ENCODE measurements at places on chromosomes 7 and 10.

DNA sequence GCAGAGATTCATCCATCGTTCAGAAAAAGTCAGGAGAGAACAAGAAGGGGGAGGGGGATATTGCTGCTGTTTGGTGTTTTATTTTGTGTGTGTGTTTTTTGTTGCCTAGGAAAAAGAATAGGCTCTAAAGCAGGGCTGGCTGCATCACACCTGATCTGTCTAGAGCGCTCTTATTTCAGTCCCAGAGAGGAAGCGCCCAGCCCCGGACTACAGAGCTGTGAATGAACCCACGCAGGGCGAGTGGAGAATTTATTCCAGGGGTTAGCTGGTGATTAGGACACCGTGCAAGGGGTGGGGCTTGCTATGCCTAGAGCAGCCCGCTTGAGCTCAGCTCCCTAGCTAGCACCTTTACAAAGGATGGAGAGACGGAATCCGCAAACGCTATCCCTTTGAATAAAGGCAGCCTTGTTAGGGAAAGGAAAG is 621 bp upstream of the FAM13C start:
- DNase-seq = no peak

DNA sequence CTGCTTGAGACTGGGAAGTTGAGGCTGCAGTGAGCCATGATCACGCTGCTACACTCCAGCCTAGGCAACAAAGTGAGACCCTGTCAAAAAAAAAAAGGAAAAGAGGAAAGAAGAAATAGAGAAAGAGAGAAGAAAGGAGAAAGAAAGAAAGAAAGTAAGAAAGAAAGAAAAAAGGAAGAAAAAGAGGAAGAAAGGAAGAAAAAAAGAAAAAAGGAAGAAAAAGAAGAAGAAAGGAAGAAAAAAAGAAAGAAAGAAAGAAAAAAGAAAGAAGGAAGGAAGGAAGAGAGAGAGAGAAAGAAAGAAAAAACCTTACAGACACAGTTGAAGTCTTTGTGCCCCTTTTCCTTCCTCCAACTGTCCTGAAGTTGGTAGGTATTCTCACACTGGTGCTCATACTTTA is 26.6 kb upstream of the LEP start:
- DNase-seq = no peak

DNA sequence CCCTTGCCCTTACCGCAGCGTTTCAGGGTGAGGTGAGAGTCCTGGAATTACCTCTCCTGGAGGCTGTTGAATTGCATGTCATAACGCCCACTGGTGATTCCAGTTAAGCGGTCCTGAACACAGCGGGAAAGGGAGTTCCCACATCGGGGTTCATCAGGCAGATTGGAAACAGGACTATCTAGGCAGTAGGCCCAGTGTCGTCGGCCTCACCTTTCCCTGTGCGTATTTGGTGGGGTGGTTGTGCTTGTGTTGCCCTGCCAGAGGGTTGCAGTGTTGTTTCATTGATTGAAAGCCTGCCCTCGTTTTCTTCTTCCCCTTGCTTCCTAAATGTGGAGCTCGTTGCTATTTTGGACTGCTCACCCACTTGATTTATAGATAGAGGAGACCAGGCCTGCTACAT is 10.6 kb upstream of the SUN1 start:
- DNase-seq = no peak

DNA sequence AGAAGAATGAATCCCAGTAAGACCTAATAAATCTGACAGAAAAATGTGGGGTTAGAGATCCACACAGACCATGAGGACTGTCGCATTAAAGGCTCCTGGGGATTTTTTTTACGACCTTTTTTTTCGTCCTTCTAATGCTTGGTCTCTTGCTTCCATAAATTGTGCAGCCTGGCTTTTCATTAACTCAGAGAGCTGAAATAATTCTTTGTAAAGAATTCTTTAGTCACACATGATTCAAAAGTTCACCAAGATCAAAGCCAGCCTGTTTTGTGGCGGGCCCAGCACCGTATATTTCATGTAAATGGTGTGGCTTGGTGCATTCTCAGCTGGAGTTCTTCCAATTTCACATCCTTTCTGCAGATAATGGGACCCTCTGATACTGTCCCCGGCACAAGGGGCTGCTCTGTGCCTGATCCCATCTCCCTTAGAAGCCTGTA is 206.6 kb upstream of the BMPER start:
- DNase-seq = no peak

DNA sequence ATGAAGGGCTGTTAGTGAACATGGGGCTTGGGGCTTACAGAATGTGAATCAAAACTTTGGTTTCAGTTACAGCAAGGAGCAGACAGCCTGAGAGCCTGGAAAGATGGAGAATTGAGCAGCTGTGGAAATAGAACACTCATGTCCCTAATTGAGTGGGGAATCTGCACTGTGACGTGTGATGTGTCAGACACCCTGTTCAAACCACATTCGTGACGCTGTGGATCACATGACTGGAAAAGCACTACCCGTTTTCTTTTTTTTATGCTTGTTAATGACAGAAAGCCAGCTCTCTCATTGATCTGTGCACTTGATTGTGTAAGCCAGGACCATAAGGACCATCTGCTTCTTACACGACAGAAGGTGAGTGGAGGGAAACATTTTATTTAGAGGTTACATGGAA is 15.1 kb upstream of the TBX20 start:
- DNase-seq = no peak

GRCh38 chr10:127798111-127798510 is 61.1 kb downstream of the FOXI2 start:
- no peak for DNase-seq

DNA sequence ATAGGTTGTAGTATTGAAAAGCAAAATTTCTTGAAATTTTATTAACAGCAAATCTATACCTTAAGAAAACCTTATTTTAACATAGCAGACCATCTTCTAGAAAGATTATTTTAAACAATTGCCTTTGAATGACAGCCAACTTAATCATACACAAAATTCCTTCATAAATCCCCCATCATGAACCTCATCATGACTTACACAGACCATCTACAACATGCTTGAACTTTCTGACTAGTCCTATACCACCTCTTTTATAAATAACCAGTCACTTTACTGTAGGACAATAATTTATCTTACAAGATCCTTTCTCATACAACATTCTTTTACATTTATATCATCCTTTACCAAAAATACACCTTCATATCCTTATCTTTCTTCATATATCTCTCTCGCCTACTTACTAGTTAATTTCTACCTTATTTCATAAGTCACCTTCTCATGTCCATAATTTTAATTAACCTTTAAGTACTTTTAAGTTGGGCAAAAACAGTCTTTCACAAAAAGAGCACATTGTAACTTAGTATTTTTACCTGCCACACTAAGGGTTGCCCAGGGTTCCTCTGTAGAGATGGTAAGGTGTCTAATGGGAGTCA is 16.6 kb upstream of the PTN start:
- no peak for DNase-seq

DNA sequence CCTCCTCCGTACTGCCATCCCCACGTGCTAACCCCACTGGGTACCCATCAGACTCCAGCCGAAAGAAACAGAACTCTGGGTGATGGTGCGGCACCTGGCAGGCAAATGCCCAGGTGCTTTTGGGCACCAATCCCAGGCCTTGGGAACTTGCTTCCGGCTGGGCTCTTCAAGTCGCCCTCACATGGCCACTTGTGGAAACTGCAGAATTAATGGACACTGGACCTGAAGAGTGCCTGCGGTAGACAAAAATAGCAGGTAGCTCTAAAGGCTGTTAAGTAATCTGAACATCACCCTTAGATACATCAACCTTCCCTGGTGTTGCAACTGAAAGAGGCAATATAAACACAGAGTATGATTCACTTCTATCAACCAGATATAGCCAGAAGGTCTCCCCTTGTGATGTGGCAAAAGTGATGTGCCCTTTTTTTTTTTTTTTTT is 644.4 kb downstream of the GRM8 start:
- DNase-seq = no peak

Measured in activated CD4-positive, alpha-beta T cell treated with anti-CD3 and anti-CD28 coated beads for 4 hours (primary cell).